ELF-1 (cell line): ENCODE measurements at places on chromosomes 3 and 15.

DNA sequence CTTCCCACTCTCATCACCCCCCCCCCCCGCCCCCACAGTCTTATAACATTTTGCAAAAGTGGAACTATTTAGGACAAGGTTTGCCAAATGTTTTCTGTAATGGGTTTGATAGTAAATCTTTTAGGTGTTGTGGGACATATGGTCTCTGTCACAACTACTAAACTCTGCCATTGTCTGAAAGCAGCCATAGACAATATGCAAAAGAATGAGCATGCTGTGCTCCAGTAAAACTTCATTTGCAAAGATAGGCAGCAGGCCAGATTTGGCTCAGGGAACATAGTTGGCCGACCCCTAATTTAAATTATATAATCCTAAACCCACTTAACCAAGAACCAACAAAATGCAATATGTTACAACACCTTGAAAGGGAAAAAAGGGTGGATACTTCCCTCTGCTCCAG, 46.4 kb downstream of the TIPARP start:
- no peak for DNase-seq

DNA sequence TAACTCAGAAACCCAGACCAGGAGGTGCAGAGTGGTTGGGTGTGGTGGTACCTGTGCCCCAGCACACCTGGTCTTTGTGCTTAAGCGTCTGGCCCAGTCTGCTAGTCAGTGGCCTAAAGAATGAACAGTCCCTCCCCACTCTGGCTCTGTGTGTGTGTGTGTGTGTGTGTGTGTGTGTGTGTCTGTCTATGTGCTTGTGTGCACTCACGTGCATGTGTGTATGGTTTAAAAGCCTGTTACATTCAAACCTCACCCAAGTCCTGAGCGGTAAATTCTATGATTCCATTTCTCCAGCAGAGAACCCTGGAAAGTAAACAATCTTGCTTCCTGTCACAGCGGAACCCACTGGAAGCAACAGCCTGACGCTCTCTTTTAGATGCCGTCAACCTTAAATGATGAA, 34.2 kb downstream of the EDEM1 start:
- DNase-seq: no peak

- DNase-seq: no peak
These were observed 3.8 kb downstream of the GOLIM4 start for GRCh38 chr3:168091941-168092340.

DNA sequence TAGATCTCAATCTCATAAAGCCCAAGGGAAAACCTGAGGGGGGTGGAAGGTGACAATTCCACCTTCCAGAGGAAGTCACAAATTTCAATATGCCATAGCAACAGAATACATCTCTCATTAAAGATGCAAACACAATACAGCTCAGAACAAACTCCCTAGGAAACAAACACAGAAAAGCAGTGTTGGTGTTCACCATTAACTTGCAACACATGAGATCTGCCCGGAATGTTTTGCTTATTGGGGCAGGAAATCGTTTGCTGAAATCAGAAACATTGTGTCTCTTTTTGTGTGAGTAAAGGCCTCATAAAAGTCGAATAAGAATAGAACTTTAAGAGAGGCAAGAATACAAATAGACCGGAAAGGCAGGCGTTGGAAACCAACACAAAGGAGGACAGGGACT, 5.8 kb upstream of the RYR3 start:
- DNase-seq: no peak

GRCh38 chr3:49456466-49456865, 13.6 kb upstream of the DAG1 start:
- no peak for DNase-seq

- peak; percentile 49 for DNase-seq
These were observed 34.8 kb downstream of the COMMD2 start for GRCh38 chr3:149717391-149718056.

- DNase-seq: no peak
These were observed 160.8 kb upstream of the TLE3 start for GRCh38 chr15:70258369-70259027.

- DNase-seq: no peak
These were observed 59.6 kb downstream of the NPTN start for GRCh38 chr15:73573572-73573971.

DNA sequence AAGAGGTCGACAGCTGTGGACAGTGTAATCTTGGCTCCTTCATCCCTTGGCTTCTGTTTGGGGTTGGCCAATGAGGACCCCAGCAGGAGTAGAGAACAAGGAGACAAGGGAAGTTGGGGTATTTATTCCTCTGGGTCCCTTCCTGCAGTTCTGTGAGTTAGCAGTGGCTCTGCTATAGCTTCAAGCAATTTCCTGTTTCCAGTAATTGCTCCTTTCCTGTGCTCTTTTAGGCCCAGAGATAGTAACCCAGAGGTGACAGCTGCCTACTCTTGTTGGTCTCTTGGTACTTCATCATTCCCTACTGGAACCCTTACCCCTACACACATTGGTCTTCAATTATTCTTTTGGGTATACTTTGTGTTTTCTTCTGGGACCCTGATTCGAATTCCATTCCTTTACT, 92.9 kb downstream of the NR1D2 start:
- no peak for DNase-seq

- DNase-seq: no peak
These were observed 145.9 kb upstream of the GALNT15 start for GRCh38 chr3:16028604-16029003.

DNA sequence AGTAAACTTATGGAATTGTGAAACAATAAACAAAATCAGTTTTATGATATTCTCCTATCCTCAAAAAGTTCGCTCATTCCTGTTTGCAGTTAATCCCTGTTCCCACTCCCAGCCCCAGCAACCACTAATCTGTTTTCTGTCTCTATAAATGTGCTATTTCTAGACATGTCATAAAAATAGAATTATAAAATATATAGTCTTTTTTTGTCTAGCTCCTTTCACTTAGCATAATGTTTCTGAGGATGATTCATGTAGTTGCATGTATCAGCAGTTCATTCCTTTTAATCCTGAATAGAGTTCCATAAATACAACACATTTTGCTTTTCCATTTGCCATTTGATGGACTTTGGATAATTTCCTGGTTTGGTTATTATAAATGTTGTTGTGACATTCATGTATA, 140.0 kb downstream of the KCNAB1 start:
- DNase-seq: no peak

- DNase-seq: no peak
These were observed 15.8 kb downstream of the RUVBL1 start for GRCh38 chr3:128107834-128108233.

DNA sequence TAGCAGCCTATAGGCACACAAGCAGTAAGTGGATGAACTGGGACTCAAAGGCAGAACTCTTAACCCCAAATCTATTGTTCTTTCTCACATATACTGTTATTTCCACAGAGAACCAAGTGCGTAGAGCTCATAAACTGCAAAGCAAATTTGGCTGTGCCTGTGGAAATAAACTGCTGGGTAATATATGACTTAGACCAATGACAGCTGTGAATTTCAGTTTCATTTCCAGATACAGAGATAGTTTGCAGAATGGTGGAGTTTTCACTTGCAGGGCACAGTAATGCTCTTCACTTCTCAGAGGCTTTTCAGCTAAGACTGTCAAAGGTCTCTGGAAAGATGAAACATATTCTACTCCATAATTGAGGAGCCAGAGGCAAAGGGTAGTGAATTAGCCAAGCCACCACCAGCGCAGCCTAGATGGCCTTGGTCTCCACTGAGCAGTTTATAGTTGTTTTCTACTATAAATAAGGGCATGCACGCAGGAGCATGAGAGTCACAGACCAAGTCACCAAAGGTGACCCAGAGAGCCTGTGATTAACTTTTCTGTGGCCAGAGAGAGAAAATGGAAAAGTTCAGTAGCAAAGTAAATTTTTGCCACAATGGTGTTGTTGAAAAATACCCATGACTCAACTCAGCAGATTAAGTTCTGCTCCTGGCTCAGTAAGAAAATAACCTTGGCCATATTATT, 180.7 kb upstream of the GRM7 start:
- DNase-seq: no peak

- no peak for DNase-seq
These were observed 433.5 kb upstream of the PPP2R3A start for GRCh38 chr3:135532021-135532420.

DNA sequence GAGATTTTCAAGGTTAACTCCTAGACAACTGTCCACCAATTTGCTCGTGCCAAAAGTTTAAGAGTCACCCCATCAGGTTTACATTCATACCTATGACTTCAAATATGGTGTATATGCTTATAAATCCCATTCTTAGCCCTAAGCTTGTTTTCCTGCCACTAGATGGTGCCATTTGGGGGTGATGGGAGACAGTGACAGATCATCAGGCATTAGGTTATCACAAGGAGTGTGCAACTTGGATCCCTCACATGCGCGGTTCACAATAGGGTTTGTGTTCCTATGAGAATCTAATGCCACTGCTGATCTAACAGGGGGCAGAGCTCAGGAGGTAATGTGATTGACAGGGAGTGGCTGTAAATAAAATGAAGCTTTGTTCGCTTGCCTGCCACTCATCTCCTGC, 182.7 kb downstream of the CNTN6 start:
- no peak for DNase-seq

DNA sequence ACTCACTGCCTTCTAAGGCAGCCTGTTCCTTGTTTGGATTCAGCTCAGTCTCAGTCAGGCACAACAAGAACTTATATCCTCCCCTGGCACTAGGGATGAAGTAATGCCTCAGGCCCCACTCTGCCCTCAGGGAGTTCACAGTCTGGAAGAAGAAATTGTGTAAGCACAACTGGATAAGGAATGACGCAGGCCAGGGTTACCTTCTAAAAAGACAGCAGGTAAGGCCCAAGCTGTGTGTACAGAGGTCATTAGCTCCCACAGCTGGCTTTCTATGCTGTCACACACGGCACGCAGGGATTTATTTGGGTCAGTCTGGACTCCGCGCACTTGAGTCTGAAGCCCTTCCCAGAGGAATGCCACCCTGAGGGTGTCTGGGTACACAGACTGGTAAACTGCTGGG, 82.9 kb downstream of the IQSEC1 start:
- DNase-seq: peak; percentile 43

DNA sequence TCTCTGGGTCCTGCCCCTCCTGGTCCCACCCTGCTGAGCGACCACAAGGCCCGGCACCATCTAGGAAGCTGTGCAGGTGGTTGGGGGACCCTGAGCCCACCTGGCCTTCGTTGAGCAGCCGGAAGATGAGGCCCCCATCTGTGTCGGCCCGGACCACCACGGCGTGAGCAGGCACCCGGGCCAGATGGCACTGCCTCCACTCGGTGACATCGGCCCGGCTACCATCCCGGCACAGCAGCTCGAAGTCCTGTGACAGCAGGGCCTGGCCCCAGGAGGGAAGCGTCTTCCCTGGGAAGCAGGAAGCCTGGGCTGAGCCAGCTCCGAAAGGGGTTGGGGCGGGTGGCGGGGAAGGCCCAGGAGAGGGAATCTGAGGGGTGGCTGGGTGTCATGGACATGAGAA, 12.6 kb downstream of the MELTF start:
- no peak for DNase-seq

DNA sequence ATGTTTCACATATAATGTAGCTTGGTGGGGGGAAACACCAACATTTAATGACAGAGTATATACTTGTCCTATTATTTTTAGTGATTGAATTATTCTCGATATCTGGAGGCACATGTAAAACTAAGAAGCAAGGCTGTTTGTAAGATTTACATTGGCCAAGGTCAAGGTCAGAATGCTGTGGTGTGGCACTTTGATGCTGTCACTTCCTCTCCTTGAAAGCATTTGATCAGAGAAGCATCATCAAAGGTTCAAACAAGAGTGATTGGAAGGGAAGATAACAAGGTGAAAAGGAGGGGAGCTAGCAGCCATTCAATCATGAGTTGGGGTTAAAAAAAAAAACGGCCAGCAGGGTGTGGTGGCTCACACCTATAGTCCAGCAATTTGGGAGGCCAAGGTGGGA, 26.4 kb downstream of the RTF1 start:
- DNase-seq: no peak

DNA sequence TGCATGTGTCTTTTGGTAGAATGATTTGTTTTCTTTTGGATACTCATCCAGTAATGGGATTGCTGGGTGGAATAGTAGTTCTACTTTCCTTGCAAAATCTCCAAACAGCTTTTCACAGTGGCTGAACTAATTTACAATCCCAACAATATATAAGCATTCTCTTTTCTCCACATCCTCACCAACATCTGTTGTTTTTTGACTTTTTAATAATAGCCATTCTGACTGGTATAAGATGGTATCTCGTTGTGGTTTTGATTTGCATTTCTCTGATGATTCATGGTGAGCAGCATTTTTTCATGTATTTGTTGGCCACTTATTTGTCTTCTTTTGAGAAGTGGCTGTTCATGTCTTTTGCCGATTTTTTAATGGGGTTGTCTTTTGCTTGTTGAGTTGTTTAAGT, 55.8 kb downstream of the ST8SIA2 start:
- DNase-seq: no peak
